GM04503 (cell line): ENCODE measurements at places on chromosomes 7 and 10.

- DNase-seq: no peak
These were observed 101.7 kb upstream of the SLC26A5 start for GRCh38 chr7:103547451-103548284.

- DNase-seq: peak; percentile 23
These were observed 171.8 kb downstream of the SUGCT start for GRCh38 chr7:40306596-40306995.

GRCh38 chr10:80137031-80137862 lies 4.7 kb downstream of the PLAC9 start:
- no peak for DNase-seq

GRCh38 chr7:3157566-3158287 lies 114.1 kb upstream of the CARD11 start:
- no peak for DNase-seq

GRCh38 chr10:123743441-123744223 lies 77.5 kb downstream of the GPR26 start:
- DNase-seq: peak; percentile 9

DNA sequence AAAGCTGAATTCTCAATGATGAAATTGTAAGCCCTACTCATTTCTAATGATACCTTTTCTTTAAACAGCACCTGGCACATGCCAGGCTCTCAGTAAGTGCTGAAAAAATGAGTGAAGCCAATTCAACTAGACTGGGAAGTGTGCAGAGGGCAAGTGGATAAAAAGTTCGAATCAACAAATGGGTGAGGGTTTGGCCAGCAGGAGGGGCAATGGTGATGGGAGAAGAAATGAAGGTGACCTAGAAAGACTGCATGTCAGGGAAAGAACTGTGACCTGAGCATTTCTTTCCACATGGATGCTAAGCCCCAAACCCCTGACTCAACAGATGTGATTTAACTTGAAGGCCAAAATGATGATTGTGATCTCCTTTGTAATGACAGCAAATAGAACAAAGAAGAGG lies 54.6 kb downstream of the DKK1 start:
- no peak for DNase-seq

DNA sequence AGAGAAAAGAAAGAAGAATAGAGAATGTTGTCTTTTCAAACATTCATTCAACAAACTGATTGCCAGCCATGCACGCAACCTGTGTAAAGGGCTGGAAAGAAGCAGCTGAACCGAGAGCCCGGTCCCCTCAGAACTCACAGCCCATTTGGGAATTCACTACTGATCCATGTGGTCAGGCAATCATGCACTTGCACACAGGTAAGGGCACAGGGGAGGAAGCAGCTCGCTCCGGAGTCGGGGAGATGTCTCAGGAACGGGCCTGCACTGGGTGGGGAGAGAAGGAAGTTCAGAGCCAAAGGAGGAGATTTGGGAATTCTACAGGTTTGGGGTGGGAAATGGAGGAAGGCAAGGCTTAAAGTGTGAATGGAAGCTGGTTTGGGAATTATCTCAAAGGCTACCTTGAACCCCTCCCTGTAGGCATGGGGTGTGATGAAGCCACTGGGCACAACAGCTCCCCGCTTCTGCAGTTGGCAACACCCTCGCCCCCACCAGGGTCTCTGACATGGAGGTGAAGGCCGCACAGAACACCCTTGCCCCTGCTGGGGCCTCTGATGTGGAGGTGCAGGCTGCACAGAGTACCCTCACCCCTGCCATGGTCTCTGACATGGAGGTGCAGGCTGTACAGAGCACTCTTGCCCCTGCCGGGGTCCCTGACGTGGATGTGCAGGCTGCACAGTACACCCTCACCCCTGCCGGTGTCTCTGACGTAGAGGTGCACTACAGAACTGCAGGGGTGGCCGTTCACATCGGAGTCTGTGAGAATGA lies 194.4 kb upstream of the RNF32 start:
- DNase-seq: no peak

DNA sequence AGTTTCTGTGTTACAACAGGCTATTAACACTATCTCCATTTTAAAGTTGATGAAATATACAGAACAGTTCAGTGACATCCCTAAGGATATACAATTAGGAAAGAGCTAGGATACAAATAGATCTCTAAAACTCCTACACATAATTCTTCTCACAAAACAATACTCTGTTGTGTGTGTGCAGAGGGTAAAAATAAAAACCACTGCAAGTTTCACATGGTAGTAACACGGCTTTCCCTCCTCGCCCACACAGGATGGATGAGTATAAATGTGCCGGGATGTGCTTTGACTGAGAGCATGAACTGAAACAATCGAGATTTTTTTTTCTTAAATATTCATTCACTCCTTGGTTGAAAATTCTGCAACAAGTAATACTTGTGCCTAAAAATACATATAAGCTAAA lies 131.5 kb upstream of the C1QL3 start:
- DNase-seq: no peak

GRCh38 chr7:149261316-149261828 lies 624 bp upstream of the ZNF783 start:
- peak; percentile 21 for DNase-seq

DNA sequence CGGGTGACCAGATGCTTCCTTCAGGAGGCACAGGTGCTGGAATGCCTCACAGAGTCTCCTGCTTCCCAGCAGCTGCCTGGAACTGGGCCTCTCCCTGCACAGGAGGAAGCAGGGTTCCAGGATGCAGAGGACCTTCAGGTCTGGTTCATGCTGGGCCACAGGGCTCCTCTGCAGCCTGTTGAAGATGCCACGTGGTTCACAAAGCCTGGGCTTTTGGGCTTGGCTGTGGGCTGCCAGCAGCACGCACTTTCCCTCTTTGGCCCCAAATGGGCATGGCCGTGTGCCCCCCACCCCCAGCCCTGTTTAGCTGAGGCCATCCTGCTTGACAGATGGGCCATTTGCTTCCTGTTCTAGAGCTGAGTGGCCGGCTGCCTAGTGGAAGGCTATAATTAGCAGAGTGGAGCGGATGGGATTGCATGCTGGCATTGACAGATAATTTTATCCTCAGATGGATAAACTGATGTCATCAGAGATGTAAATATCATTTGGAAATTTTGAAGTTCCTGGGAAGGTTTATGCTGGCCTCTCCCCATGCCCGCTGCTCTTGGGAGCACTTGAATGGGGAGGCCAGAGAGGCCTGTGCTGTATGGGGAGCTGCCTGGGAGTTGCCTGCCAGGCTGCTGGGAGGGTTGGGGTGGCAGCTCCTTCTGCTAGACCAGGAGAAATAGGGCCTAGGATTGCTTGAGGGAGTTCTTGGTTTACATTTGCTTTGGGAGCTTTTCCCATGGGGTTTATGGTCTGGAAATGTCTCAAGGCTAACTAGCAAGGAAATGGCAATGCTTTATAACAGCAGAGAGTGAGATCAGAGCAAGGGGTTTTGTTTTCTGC lies 28.2 kb downstream of the TSPAN15 start:
- DNase-seq: peak; percentile 22

- DNase-seq: peak; percentile 81
These were observed 115.5 kb upstream of the ZNF438 start for GRCh38 chr10:31147210-31147608.

DNA sequence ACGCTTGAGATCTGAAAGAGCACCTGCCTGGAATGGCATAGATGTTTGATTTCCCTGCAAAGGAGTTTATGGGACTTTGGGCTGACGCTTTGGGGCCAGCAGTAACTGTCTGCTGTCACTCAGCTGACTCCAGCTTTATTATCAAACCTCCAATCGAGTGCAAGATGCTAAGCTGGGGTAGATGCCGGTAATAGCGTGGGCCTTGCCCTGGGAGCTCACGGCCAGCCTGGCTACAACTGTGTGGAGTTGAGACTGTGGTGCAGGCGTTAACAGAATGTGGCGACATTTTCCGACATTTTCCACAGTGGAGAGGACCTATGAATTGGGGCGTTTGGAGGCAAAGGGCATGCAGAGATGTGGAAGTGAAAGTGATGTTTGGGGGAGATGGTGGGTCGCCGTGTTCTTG lies 1.3 kb downstream of the CHST12 start:
- DNase-seq: no peak

GRCh38 chr7:28939367-28939766 lies 18.8 kb downstream of the TRIL start:
- DNase-seq: no peak
